ENCODE measurements at places on chromosomes 5 and 9. TPM values are rescaled to one million over a fixed set of nuclear protein-coding genes. Genes with fewer than 3 reads are reported as not detected.

DNA sequence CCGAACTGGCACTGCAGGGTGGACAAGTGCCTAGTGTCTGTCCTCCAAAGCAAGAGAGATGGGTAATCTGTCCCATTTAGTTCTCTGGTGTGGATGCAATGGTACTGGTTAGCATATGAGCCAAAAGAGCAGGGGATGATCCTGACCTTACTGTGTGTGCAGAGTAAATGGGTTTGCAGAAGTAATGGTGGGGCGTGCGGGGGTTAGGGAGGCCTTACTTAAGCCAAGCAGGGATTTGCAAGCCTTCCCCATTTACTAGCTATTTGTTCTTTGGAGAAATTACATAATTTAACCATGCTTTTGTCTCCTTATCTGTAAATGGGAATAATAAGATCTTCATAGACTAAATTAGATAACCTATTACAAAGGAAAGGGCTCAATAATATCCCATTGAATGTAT lies 19.9 kb upstream of the LCP2 start:
- no peak for DNase-seq

DNA sequence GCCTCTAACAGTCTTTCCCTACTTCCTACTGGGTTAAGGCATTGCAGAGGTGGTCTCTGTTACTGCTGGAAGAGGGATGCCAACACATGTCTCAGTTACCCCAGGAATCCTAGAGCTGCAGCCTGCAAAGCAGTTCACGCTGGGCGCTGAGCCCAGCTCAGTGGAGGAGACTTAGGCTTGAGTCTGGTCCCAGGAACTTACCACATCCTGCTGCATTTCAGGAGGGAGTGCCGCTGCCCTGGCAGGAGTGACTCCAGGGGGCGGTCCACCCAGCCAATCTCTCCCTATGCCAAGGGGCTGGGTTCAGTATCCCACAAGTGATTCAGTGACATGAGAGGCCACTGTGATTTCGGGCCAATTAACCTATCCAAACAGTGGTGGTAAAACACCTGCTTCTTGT lies 7.6 kb downstream of the TTC16 start:
- peak; percentile 46 for DNase-seq

INSL4 gene
- total RNA-seq, result not detected

DNA sequence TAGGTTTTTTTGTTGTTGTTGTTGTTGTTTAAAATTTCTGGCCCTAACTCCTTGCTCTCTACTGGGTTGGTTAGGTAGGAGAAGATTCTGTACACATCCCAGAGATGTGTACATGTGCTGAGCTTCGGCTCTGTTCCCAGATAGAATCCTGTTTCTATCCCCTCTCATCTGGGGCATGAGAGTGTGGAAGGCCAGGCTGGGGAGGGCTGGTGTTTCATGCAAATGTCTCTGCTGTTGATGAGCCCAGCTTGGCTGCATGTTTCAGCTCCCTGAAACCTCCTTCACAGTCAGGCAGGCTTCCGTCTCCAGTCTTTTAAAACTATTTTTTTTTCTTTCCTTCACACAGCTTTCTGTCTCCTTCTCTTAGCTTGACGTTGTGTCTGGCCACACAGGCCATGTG lies 526.9 kb upstream of the KLF4 start:
- no peak for DNase-seq

DNA sequence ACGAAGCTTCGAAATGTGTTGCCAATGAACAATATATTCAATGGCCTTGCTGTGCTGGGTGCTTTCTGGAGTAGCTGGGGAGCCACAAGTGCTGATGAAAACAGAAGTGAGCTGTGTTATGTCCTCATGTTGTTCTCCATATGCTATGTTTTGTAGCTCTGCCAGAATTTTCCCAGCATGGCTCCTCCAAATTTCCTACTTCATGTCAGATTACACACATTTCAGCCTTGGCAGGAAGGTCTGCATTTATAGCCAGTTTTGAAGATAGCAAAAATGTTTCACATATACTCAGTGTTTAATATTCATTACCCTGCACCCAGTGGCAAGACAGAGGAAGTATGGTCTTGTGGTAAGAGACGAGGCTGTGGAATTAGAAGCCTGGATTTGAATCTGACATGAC lies 22.6 kb upstream of the NMUR2 start:
- no peak for DNase-seq

DNA sequence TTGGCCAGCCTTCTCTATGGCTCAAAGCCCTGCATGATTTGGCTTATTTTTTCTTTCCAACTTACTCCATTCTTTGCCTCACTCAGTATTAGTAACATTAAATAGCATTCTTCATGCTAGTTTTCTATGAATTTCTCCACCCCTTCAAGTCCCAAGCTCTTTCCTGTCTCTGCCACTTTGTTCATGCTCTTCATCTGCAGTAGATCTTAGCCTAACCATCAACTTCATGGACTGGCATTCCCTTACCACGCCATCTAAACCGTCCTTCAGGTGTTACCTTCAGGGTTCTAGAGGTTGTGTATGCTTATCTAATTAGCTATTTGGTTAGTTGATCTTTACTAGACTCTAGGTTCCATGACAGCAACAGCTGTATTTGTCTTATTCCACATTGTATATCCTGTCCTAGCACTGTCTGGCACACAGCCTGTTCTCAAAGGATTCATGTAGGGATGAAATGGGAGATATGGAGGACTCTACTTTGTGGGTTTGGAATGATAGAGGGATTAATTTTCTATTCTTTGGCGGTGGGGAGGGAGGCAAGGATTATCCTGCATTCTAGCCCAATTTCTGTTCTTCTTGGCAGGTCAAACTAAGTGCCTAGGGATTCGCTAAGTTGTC lies 26.4 kb downstream of the TMEM167A start:
- no peak for DNase-seq

GRCh38 chr5:96844481-96844990 lies 31.8 kb upstream of the ERAP2 start:
- no peak for DNase-seq

DNA sequence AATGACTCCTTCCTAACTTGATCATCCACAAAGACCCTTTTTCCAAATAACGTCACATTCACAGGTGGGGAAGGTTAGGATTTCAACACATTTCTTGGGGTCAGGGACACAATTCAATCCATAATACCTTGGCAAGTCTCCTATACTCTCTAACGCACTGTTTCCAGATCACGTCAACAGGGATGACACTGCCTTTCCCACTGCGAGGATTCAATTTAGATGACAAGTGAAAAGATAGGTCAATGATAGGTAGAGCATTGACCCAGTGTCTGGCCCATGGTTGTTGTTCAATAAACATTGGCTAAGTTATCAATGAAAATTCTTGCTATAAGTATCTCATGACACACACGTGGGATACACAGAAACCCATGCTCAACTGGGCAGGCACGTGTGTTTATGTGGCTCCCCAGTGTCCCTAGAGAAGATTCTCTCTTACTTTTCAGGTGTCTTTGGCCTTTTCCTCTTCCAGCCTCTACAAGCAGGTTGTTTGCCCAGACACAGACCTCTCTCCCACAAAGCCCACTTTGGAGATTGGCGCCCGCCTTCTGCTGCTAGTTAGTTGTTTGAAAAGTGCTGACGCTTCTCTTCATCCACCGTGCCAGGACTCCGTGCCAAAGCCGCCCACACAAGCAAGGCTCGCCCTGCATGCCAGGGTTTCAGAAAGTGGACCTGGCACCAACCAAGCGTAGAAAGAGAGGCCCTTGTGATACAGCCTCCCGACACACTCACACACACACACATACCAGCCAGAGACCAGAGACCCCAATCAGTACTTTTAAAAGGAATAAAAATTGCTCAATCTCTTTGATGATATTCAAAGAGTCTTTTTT lies 594.5 kb downstream of the BNC2 start:
- peak; percentile 50 for DNase-seq

- no peak for DNase-seq
Observed at GRCh38 chr5:36957953-36958537, 81.5 kb downstream of the NIPBL start.

DNA sequence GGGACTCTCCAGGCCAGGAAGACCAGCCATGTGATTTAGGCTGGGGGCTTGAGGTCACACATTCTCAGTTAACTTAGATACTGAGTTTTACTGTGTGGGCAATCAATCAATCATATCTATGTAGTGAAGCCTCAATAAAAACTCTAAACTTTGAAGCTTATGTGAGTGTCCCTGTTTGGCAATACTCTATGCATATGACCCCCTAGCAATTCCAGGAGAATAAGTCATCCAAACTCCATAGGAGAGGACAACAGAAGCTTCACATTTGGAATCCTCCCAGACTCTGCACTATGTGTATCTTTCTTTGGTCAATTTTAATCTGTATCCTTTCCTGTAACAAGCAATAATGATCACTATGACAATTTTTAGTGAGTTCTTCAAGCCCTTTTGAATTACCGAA lies 216.8 kb upstream of the RGMB start:
- no peak for DNase-seq

SV2C gene
- 0.09 TPM for total RNA-seq

IQGAP2 gene
- total RNA-seq, result 6.5 TPM

GRCh38 chr5:156825688-156826087 lies 24.4 kb upstream of the PPP1R2B start:
- no peak for DNase-seq

- no peak for DNase-seq
Observed at GRCh38 chr5:137872466-137872865, 4.8 kb downstream of the MYOT start.

IL4 gene
- total RNA-seq, result not detected

LCN1 gene
- total RNA-seq, result 4.0 TPM

DNAH5 gene
- total RNA-seq, result 0.61 TPM
